CD4-positive, alpha-beta T cell treated with Interleukin-21 for 1 hour (primary cell): ENCODE measurements at places on chromosomes 13 and 19.

DNA sequence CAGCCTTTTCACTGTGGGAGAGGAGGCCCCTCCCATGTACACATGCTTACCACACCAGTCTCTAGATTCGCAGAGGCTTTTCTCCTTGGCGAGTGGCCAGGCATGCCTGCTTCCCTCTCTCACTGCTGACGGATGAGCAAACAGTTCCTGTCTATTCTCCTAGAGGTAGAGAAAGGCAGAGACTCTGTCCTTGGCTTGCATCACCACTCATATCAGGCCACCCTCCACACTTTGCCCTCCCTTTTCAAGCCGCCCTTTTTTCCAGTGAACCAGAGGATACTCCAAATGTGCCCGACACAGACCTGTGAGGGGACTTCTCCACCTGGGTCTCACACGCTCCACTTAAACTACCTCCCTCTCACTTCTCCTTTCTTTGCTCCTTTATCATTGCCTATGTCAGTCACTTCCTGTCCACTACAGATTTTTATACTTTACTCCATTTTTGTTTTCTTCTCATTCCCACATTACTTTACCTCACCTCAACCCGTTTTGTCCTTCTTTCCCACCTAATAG lies 284.6 kb downstream of the DNAJC15 start:
- no peak for DNase-seq

GRCh38 chr13:65264066-65264465 lies 1966.1 kb downstream of the PCDH9 start:
- DNase-seq: no peak

DNA sequence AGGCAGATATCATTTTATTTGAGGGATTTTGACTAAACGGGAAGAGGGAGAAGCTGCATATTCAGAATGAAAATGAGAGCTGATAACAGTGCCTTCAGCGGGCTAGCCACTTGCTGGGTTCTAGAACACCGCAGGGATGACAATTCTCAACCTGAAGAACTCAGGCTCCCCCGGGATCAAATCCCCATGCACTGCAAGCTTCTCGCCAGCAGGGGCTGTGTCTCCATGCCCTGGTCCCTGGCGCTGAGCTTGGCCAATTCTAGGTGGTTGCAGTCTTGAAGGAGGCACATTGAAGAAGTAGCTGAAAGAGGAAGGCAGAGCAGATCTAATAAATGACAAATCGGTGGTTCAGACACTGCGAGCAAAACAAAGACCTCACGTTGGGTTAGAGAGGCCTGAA lies 128.7 kb downstream of the UQCRFS1 start:
- DNase-seq: no peak

- no peak for DNase-seq
Observed at GRCh38 chr19:18468517-18468916, 30.6 kb upstream of the ISYNA1 start.

- DNase-seq: no peak
Observed at GRCh38 chr19:46213156-46213555, 16.4 kb upstream of the IGFL1 start.

DNA sequence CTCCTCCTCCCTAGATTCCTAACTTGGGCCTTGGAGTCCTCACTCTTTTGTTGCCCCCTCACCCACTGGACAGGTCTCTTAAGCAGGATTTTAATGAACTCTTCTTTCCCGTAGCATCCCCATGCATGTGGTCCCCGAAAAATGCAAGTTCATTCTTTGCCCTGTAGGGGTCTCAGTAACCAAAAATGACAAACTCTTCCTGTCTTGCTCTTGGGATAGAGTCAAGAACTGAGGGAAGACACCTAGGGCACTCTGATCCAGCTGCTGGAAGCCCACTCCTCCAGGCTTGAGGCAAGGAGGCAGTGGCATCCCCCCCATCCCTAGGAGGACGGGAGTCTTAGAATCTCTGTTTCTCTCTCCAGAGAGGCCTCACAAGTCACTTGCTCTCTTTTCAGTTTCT lies 987.0 kb downstream of the DIAPH3 start:
- DNase-seq: no peak

DNA sequence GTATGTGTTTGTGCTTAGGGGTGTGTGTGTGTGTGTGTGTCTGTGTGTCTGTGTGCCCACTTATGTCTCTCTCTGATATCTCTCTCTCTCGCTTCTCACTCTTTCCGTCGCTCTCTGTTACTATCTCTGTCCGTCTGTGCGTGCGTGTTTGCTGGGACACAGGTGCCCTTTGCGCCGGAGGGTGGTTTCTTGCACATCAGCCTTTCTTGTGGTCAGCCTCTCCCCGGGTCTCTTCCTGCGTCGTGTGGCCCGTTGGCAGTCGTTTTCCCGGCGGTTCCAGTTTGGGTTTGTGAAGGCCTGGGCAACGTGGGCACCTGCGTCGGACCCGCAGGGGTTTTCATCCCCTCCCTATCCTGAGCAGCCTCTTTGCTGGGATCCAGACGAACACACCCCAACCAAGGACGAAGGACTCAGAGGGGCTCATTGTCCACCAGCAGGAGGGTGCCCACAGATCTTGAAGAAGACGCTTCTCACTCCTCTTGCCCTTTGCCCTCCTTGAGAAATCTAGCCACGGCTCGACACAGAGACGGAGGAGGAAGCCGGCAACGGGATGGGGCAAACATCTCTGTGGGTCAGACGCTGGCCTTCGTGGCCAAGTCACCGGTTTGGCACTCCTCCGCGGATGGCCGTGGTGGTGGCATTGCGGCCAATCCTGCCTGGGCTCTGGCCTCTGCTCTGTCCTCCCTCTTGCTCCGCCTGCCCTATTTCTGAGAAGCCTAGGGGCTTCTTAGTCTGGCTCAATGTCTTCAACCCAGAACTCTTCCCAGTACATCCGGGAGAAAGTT lies 52.3 kb downstream of the ZNF146 start:
- DNase-seq: no peak

DNA sequence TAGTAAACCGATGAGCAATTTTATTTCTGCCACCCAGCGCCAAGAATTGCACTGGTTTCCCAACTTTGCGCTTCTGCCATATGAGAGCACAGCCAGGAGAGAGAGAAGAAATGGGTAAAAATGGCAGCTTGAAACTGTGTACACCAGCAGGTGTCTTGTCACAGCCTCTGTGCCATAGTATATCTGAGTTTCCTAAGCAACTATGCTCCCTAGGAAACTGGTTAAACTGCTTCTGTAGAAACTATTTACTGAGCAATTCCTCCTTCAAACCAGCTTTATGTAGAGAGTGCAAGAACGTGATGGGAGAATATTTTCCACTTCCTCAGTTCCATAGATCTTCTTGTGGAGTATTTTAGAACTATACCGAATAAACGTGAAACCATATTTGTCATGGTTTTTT lies 1361.3 kb downstream of the PCDH9 start:
- DNase-seq: no peak

DNA sequence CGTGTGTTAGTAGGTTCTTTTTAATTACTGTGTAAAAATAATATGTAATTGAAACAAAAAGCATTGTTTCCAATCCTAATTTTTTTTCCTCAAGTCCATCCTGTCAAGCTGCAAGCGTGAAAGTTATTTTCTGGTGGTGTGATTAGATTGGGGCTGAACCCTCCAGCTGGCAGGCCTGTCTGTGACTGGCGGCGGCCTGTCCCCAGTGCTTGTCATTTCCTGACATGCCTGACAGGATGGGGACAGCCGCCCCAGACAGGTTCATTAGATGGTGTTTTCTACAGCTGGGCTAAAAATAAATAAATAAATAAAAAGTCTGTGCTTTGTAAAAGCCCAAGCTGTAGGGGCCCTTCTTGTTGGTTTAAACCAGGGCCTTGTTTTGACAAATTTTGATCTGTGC lies 53.7 kb upstream of the MAB21L1 start:
- DNase-seq: no peak
